ENCODE measurements at places on chromosomes 1 and 21.
A peak's percentile ranks its signal among the peaks of the same experiment; 100 is the strongest.

DNA sequence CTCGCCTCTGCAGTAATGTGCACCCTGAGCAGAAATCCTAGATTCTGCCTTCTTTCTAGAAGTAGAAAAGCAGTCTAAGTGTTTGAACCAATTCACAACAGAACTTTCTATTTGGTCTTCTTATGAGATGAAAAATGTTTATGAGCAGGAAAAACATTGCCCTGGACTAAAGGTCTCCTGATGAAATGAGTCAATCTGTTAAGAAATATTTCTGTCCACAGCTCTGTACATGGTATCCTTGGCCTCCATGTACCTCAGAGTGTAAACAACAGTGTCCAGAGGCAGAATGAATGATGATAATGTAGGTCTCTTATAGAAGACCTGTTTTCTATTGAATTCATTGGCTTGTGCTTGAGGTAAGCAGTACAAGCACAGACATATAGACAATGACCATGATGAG lies 6.2 kb upstream of the APCS start:
- DNase-seq: no peak

DNA sequence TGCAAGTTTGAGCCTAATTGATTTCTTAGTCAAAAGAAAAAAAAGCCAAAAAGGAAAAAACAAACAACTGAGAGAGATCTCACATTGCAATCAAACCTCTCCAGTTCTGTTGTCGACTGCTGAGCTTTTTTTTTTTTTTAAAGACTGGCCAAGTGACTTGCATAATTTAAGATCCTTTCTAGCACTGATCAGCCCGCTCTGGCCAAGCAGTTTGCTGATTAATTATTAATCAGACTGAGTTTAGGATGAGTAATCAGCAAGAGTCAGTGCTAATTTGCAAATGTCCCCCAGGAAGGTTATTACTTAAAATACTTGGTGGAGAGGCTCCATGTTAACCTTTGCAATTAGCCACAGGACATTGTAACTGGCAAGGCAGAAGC lies 39.3 kb downstream of the HMGB4 start:
- DNase-seq: no peak

DNA sequence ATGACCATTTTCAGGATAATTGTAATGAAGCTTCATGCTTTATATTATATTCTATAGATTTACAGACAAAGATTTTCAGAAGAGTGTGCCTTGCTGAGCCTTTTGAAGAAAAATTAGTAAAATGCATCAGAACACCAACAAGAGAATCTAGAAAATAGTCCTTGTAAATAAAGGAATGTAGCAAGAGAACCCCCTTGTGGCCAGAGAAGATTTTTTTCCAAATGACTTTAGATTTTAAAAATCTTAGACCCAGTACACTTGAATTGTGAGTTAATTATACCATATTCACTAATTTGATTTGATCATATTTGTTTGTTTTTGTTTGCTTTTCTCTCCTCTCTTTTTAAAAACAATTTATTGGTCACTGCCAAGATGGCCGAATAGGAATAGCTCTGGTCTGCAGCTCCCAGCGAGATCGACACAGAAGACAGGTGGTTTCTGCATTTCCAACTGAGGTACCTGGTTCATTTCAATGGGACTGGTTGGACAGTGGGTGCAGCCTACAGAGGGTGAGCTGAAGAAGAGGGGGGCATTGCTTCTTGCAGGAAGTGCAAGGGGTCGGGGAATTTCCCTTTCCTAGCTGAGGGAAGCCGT lies 12.8 kb upstream of the IFI44L start:
- DNase-seq: no peak

GRCh38 chr1:160291248-160292220 lies 6.6 kb upstream of the PEX19 start:
- DNase-seq: no peak

- DNase-seq: no peak
Observed at GRCh38 chr1:147612366-147612765, 58.0 kb downstream of the ACP6 start.

DNA sequence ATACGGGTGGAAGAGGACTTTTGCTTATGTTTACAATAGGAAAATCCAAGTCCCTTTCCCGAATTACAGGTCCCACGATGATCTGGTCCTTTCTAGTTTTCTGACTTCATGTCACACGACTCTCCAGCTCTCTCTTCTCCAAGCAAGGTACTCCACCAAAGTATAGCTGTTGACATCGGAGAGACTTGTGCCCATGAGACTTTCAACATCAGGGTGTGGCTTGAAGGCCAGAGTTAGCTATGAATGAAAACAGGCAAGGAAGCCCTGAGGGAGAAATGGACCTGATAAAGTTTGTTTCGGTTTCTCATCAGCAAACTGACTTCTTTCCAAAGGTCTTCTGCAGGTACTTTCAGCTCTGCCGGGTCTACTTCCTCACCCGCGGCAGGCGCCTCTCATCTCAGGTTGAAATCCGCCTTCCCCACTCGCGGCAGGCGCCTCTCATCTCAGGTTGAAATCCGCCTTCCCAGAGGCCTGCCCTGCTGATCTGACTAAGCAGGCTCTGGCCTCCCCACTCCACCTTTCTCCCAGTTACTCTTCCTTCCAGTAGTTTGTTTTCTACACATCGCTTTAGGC lies 2.1 kb upstream of the PER3 start:
- DNase-seq: no peak

DNA sequence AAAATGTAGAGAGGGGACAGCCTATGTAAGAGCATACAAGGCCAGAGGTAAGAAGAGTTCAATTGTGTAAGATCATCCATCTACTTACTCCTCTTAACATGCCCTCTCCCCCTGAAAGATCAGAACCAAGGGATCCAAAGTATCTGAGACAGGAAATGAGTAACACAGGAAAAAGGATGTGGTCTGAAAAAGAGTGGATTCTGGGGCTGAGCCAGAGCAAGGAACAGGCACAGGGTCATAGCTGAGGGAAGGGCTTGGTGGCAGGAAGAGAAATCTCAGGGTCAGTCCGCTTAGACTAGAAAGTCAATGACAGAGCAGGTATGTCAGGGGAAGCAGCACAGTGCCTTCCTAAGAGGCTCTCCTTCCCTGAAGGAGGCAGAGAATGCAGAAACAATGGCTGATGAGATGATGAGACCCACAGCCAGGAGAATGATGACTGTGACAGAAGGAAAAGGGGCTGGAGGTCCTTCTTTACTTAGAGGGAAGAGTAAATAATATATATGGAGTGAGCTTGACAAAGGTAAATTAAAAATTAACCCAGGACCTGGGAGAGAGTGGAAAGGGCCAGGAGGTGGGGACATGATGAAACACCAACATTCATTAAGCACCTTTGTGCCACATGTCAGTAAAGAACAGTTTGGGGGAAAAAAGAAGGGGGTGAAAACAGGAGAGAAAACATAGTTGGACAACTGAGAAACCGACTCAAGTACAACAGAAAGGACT lies 26.2 kb upstream of the A3GALT2 start:
- peak; percentile 83 for DNase-seq

DNA sequence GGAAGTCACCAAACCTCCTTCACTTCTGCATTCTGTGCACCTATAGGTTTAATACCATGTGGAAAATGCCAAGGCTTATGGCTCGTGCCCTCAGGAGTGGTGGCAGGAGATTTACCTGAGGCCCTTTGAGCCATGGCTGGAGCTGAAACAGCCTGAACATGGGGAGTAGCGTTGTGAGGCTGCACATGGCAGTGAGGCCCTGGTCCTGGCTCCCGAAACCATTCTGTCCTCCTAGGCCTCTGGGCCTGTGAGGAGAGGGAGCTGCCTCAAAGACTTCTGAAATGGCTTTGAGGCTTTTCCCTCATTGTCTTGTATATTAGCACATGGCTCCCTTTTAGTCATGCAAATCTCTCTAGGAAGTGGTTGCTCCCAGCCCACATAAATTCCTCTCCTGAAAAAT lies 20.6 kb downstream of the PTGFR start:
- no peak for DNase-seq

- DNase-seq: no peak
Observed at GRCh38 chr1:14320986-14321385, 277.5 kb upstream of the KAZN start.

DNA sequence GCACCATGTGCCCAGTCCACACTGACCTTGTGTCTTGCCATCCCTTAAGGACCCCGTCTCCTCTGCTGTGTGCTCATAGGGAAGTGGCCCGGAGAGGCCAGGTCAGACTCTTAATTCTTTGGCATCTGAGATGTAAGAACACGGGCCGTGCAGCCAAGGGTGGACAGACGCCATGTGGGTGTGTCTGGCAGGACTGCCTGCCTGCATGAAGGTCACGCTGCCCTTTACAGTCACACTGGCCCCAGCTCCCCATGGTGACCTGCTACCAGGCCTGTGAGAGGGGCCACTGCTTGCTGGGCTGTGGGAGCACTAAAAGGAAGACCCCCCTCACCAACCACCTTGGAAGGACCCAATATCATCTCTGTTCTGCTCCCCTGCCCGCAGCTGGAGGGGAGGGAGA lies 17.7 kb downstream of the DHRS3 start:
- no peak for DNase-seq

DNA sequence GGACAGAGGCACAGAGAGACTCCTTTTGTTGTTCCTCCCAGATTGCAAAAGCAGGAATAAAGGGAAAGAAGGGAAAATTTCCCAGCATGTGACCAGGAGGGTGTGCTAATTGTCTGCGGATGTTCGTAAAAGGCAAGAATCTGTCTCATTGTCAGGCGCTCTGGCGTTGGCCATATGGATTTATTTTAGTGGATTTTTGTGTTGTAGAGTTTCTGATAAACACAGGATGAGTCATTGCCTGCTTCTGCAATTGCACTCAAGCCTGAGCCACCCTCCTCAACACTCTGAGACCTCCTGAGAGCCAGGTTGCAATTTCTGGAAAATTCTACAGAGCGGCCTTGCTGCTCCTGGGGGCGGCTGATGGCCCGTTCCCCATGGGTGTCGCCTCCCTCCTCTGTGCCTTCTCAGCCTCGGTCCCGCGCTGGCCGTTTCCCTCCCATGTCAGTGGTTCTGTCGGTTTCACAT lies 227.7 kb downstream of the KAZN start:
- no peak for DNase-seq

DNA sequence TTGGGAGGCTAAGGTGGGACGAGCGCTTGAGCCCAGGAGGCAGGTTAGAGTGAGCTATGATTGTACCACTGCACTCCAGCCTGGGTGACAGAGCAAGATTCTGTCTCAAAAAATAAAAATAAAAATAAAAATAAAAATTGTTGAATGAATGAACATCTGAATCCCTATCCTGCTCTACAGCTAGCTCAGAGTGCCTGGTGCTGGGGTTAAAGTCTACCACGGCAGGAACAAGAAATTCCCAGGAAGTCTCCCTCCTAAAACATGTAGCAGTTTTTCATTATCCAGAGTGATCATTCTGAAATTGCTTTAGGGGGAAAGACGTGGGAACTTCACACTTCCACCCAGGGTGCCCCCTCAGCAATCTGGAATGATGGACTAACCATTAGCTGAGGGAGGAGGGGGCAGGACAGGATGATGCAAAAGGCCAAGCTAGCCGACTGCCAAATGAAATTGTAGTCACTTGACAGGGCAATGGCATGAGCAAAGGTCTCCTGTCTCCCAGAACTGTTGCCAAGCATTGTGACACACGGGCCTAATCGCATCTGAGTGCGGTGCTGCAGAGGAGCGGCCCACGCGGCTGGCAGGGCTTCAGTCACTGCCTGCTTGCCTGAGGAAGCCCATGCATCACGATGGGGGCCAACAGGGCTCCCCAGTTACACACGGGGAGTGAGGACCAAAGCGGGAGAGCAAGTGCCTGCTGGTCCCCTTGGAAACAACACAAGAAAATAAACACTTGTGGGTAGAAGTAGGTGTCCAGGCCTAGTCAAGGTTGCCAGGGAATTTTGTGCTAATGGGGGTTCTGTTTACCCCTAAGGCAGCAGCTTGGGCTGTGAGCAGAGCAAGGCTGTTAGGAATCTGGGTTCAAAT lies 85.7 kb downstream of the NENF start:
- DNase-seq: peak; percentile 2

DNA sequence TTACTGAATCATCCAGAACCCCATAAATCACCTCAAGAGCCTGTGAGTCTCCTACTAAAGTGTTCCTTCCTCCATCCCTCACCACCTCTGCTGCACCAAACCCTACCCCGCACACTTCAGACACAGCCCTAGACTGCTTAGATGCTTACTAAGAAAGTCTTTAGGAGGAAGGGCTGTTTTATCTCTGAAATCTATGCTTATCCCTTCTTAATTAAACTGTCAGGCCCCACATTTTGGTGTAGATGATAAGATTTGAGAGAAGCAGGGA lies 216.8 kb upstream of the SGIP1 start:
- no peak for DNase-seq

DNA sequence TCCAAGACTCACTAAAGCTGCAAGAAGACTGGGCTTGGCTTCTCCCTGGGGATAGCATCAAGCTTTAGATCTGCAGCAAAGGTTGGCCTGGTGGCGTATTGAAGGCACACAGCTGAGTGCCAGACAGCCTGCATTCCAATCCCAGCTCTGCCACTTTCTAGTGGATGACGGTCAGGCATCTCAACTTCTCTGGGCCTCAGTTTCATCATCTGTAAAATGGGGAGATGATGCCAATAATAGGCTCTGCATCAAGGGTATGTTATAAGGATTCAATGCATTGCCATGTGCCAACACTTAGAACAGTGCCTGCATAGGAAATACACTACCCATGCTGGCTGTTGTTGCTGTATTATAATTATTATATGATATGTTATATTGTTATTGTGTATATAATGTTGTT lies 220.4 kb downstream of the NPHP4 start:
- DNase-seq: no peak

DNA sequence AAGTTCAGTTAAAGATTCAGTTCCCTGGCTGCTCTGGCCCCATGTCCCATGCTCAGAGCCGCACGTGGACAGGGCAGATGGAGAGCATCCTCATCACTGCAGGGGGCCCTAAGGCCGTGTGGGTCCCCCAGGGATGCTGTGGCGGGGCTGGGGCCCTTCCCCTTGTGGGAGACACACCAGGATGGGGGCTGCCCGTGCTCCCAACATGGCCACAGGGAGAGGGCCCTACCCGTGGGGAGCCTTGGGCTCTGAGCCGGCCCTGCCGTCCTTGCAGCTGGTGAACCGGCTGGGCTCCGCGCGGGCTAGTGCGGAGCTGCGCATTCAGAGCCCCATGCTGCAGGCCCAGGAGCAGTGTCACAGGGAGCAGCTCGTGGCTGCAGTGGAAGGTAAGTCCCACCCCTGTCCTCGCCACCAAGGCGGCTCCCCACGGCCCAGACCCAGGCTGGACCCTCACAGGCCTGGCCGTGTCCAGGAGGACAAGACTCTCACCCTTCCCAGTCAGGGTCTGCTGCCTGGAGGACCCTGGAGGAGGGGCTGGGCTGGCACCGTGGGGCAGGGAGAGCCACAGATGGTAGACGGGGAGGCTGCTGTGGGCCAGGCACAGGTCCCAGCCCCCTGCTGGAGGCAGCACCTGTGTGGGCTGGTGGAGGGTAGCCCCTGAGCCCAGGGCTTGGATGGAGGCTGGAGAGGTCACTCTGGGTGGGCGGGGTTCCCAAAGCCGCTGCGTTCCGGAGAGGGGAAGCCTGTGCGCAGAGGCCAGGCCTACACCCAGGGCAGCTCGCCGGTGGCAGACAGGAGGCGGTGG lies 53.8 kb downstream of the TRIM11 start:
- DNase-seq: no peak

Data from SW 1271 (cell line).